ENCODE measurements at places on chromosomes 3 and 15.

DNA sequence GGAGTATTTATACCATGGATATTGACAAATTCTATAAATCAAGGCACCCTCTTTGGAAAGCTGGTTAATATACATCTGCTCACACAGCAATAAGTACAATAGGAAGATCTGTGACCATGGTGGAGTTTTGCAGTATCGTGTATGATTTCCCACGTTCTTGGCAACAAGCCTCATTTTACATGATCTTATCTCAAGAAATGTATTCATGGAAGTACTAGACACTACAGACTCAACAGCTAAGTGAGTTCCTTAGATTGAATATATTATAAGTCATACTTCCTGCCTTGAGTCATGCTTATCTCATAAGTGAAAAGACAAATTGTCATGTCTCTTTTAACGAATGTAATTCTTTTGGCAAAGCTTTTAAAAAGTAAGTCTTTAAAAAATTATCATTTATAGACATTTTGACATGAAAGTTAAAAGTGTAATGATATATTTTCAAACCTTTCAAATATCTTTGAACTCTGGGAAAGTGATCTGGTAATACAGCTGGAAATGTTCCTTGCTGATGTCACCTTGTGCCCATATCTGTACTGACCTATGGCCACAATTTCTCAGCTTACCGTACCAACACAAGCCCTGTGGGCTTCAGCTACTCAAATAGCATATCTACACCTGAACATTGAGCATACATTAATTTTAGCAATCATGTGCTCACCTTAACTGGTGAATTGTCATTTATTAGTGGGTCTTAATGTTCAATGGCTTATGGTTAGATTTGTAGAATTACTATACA, 130.3 kb upstream of the TMC3 start:
- DNase-seq, result no peak

- DNase-seq, result no peak
Measured at GRCh38 chr15:70151003-70151402, 53.3 kb upstream of the TLE3 start.

GRCh38 chr3:112167758-112168157, 34.7 kb upstream of the GCSAM start:
- DNase-seq, result no peak

- no peak for DNase-seq
Measured at GRCh38 chr3:68664276-68664675, 268.1 kb downstream of the TAFA4 start.

DNA sequence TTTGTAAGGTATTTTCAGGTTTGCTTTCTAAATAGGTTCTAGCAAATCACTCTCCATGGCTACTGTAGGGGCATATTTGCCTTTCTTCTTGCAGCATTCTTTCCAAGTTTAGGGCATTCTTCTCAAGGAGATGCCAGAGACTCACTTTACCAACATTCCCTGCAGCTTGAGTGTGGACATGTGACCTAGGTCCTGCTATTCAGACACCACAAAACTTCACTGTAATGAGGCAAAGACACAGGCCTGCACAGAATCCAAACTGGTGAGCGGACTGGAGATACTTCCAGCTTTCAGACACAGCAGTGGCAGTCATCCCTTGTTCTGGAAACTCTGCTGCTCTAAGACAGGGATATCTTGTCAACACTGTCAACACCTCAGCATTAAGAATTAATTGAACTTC, 146.4 kb upstream of the PFN2 start:
- no peak for DNase-seq

DNA sequence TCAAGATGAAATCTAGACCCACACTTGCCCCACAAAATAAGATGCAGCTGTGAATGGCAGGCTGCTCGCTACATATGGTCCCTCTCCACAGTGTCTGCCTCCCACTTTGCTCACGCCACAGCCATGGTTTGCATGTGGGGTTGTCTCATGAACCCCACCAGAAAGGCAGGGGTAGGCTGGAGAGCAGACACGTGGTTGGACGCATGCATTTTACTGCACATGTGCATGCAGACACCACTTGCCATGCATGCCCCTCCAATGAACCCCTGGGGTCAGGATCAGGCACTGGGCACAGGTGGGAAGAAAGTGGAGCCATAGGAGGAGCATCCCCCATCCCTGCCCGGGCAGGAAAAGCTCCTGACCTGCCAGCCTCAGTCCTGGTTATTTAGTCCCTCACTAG, 20.7 kb downstream of the SCN5A start:
- no peak for DNase-seq

DNA sequence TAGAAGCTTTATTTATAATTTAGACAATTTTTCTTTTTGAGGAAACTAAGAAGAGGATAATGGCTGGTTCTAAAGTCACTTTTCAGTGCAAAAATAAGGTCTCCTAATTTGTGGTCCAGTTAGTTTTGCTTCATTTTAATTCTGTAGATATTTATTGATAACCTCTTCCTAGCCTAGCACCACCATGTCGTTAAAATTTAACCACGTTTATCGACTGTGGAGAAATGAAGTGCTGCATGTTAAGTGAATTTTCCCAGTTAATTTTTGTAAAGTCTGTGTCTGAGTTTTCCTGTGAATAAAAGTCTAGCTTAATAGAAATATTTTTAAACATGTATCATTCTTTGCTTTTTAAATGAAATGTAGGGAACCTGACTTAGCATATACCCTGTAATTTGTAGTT, 16.7 kb downstream of the LRRC28 start:
- no peak for DNase-seq

- DNase-seq, result no peak
Measured at GRCh38 chr3:194304186-194304917, 46.8 kb downstream of the CPN2 start.

DNA sequence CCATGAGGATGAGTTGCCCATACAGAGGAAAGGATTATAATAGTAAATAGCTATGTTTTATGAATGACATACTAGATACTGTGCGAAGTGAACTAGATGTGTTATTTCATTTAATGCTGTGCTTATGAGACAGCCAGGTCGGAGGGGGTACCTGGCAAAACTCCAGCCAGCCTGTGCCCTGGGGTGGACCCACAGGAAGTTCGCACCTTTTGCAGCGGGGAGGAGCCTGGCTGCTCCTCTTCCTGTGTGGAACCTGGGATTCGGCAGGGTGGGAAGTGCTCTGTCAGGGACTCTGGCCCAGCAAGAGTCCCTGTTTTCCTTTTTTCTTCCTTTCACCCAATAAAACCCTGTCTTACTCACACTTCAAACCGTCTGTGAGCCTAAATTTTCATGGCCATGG, 452.2 kb downstream of the IL5RA start:
- no peak for DNase-seq

DNA sequence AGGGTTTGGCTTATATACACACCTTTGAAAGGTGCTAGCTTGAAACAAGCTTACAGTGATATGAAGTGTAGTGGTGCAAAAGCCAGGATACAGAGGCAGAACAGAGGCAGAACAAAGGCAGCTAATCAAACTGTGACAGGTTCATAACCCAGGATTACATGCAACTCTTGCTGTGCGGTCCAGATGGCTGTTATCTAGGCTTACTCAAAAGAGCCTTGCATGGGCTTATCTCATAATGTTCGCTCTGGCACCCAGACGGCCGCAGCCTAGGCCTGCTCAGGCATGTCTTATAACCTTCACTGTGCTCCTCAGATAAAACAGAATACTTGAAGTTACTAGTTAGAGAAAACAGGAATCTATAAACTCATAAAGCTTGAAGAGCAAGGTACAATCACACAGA, 22.8 kb upstream of the NOX5 start:
- DNase-seq, result no peak
